ENCODE measurements at places on chromosomes 11 and 22.

DNA sequence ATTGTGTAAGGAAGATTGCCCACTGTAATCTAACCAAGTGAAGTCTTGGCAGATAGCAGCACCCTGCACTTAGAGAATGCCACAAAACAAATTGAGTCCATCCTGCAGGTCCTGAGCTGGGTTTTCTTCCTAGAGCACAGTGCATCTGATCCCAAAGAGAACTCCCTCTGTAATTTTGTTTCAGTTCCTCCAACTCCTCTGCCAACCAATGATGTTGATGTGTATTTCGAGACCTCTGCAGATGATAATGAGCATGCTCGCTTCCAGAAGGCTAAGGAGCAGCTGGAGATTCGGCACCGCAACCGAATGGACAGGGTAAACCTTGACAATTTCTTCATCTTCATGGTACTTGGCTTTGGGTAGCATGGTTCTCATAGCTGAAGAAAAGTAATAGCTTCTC lies 33.1 kb upstream of the ST14 start:
- no peak for DNase-seq

GRCh38 chr11:83046621-83047172 lies 25.0 kb downstream of the RAB30 start:
- DNase-seq, result peak; percentile 55

GRCh38 chr22:42969348-42969975 lies 45.5 kb downstream of the PACSIN2 start:
- peak; percentile 97 for DNase-seq

- no peak for DNase-seq
Observed at GRCh38 chr11:46338636-46338987, 8.7 kb upstream of the DGKZ start.

DNA sequence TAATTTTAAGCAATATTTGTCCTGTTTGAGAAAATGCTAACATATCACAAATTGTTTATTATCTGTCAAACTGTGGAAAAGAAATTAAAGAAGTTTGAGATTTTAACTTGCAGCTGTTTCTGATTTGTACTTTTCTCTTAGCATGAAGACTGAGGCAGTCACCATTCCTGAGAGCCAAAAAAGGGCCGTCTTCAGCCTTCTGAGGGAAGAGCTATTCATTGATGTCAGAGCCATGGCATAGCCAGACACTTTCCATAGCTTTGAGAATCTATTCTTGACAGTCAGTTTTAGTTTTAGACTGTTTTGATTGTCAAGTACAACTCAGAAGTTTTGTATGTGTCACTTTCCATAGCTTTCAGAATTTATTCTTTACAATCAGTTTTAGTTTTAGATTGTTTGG lies 32.1 kb downstream of the YAP1 start:
- peak; percentile 66 for DNase-seq

DNA sequence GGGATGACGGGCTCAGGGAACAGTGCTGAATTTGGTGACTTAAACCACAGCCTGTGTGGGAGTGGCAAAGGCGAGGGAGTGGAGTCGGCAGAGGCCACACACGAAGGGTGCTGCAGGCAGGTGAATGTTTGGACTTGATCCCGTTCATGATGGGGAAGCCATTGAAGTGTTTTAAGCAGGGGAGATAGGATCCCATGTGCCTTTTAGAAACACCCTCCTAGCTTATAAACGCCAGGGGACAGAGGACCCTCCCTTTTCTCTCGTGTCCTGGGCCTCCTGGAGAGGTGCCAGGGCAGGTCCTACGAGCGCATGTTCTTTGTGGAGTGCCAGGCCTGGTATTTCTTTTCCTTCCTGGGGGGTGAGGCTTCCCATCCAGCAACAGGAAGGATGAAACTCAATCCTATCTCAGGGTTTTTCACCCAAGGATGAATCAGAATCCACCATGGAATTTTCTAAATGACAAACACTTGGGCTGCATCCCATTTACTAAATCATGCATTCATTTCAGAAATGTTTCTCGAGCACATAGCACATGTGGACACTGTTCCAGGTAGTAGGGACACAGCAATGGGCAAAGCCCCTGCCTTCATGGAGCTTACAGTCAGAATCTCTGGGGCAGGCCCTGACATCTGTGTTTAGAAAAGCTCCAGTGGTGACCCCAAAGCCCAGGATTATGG lies 59.6 kb downstream of the CHRDL2 start:
- peak; percentile 82 for DNase-seq

- DNase-seq, result peak; percentile 76
Observed at GRCh38 chr11:10294290-10294953, 403 bp upstream of the SBF2 start.
